Stimulated activated CD8-positive, alpha-beta memory T cell treated with anti-CD3 and anti-CD28 coated beads, Interleukin-4, amount 100 ng/mL, for 1 hour (primary cell): ENCODE measurements at places on chromosomes 7 and 10.

GRCh38 chr10:124484661-124485060 is 23.0 kb downstream of the LHPP start:
- DNase-seq = no peak

DNA sequence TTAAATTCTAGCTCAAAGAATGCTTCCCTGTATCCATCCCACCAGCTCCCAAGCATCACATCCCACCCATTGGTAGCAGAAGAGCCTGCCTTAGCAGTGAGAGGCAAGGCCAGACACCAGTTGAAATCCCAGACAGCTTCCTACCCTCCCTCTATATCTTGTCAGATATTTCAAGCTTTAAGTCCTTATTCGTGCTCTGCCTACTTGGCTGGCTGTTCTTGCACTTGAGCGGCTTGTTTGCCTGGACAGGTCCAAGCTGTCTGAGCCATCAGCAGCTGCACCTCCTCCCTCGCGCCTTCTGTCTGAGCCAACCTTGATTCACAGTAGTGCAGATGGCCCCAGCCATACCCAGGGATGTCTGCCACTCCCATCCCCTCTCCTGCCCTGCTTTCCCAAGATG is 16.4 kb downstream of the LRRC4 start:
- DNase-seq = no peak

GRCh38 chr7:25083201-25083600 is 41.9 kb downstream of the CYCS start:
- DNase-seq = no peak

DNA sequence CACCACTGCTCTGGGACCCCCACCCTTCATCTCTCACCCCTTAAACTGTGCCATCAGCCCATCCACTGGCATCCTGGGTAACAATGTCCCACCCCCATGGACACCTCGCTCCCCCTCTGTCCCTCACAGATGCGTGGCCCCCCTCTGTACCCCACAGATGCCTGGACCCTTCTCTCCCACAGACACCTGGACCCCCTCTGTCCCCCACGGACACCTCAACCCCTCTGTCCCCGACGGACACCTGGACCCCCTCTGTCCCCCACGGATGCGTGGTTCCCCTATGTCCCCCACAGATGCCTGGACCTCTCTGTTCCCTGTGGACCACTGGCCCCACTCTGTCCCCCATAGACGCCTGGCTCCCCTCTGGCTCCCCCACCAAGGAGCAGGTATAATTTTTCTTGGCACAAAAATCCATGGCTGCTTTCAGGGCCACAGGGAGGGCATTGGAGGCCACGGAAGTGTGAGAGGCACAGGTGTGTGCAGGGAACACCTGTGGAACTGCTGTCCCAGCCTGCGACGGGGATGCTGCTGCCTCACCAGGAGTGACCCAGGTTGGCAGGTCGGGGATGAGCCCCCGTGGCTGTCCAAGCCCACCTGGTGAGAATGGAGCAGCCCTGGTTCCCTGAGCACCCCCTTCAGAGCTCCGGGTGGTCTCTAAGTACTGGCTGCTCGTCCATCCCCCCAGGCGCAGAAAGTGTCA is 193.5 kb downstream of the PTPRN2 start:
- no peak for DNase-seq

DNA sequence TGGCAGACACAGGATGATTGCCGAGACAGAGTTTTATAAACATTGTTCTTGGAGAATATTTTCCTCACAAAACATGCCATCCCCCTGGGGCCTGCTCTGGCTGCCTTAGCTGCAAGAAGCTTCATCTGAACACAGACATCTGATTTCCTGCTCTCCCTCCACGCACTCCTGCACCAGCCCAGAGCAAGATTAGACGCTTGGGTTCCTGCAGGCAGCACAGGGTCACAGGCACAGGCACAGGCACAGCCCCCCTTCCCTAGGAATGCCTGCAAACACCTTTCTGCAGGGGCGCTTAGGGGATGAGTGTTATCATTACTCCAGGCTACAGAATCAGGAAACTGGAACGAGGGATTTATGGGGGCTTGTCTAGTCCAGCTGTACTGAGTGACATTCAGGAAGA is 450.3 kb downstream of the GRID1 start:
- no peak for DNase-seq

- DNase-seq = no peak
Observed at GRCh38 chr10:84415539-84416244, 87.3 kb downstream of the CCSER2 start.

GRCh38 chr10:58041901-58042300 is 225.8 kb downstream of the IPMK start:
- DNase-seq = no peak

GRCh38 chr7:26265065-26265464 is 26.6 kb upstream of the SNX10 start:
- DNase-seq = no peak

GRCh38 chr7:116164552-116165306 is 45.6 kb upstream of the TES start:
- no peak for DNase-seq

DNA sequence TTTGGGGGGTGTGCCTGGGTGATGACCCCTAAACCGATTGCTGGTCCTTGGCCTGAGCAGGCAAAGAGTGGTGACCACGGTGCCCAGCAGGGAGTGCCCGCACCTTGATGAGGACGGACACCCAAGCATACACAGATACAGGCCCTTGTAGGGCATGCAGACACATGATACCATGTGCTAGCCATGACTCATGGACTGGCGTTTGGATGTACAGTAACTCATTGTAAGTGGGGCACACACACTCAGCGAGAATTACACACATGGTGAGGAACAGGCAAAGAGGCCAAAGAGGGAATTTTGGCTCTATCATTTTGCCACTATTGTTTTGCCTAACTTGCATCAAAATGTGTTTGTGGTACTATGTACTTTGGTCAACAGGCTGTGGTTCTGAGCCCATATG is 24.1 kb downstream of the KAZALD1 start:
- no peak for DNase-seq

GRCh38 chr10:11279314-11279713 is 261.6 kb downstream of the CELF2 start:
- DNase-seq = no peak

GRCh38 chr10:126843299-126843934 is 61.8 kb upstream of the DOCK1 start:
- no peak for DNase-seq

- no peak for DNase-seq
Observed at GRCh38 chr7:139620676-139621344, 97.3 kb downstream of the CLEC2L start.

DNA sequence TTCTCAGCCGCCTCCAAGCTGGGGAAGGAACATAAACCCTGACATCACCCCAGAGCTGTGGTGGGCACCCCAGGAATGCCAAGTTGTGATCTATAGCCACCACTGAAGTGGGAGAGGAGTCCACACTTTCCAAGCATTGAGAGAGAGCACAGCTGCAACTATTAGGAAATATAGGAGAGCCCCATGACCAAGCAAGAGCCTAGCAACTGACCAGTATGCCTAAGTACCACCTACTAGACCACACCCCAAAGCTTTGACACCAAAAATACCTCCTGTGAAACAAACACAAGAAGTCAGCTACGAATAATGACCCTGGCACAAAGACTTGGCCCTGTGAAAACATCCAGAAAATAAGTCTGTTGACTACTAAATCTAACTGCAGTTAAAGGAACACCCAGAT is 804.1 kb upstream of the IGFBP3 start:
- no peak for DNase-seq

DNA sequence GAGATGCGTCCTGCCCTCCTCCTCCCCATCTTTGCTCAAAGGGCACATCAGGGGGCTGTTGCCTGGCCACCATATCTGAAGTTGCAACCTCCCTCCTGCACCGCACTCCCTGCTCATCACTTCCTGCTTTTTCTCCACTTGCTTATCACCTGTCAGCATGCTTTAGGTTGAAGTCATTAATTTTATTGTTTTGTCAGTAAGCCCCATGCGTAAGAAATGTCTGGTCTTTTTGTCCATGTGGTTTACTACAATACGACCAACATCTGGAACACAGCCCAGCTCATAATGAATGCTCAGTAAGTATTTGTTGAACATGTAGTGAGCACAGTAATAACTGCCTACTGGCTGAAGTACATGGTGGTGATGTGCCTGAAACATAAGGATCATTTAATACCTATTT is 71.6 kb upstream of the GJD4 start:
- DNase-seq = no peak

DNA sequence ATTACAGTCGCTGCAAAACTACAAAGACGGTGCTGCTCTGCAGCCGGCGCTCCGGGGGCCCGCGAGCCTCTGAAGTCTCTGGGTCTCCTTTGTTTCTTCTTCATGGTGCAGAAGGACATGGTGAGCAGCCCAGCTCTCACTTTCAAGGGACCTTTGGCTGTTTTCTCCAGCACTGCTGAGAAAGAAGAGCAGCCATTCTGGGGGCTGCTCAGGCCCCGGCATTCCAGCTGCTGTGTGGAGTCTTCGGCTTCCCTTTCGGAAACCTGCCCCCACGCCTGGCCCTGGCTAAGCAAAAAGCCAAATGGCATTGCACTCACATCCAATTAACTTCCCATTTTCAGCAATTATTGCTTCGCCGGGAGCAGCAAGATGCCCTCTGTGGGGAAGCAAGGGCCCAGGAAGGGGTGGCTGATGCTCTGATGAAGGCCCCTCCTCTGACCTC is 555.7 kb downstream of the PTPRN2 start:
- DNase-seq = no peak

- DNase-seq = no peak
Observed at GRCh38 chr7:45176091-45176490, 18.5 kb downstream of the RAMP3 start.

DNA sequence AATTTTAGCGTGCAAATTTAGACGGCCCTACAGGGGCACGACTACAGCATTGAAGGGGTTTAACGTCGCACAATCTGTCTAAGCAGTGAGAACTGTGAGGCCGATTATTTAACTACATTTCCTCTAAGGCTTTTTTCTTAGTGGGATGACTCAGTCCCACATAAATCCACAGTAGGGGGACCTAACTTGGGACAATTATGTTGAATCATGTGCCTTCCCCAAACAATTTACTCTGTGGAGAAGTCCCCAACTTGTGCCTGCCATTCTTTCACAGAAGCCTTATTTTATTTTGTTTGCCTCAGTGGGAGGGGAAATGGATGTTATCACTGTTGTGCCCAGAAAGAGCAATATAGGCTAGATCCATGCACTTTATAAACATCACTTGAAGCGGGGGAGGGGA is 80.3 kb upstream of the CDCA7L start:
- no peak for DNase-seq

DNA sequence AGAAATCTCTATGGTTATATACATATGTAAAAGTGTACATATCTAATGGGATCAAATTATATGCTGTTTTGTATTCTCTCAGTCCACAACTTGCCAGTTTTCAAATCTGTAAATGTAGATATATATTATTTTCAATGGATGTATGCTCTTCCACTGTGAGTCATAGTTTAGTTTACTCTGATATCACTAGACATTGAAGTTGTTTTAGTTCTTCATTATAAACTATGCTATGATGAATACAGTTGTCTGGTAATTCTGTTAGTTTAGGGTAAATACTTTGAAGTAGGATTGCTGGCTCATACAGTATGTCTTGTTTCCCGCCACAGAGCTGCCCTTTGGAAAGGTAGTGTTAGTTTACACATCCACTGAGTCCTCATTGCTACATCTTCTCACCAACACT is 25.2 kb downstream of the SDK1 start:
- DNase-seq = no peak

DNA sequence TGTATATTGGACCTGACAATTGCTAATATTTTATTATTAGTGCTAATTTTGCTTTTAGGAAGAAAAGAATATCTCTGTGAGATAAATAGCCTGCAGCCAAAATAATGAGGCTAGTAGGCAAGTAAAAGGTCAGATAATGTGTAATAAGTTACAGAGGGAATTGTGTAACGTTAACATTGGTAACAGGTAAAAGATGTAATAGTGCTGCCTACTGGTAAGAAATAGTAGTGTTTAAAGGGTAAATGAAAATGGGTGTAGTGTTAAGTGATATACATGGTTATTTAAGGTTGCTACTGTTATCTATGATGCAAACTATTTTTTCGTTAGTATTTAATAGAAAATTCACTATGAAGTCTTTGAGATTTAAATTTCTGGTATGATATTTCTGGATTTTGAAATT is 9.2 kb upstream of the FOXP2 start:
- no peak for DNase-seq

DNA sequence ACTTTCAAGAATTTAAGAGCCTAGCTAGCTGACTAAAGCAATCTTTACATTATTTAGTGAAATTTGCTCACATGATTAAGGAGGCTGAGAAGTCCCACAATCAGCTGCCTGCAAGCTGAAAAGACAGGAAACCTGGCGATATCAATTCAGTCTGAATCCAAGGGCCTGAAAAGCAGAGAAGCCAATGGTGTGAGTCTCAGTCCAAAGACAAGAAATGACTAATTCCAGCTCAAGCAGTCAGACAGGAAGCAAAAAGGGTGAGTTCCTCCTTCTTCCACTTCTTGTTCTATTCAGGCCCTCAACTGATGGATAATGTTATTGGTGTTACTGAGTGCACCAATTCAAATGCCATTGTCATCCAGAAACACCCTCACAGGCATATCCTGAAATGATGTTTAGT is 1231.6 kb upstream of the CELF2 start:
- DNase-seq = no peak

GRCh38 chr7:151595702-151596350 is 76.1 kb upstream of the RHEB start:
- DNase-seq = no peak

GRCh38 chr7:104652434-104652833 is 324.0 kb downstream of the LHFPL3 start:
- no peak for DNase-seq

DNA sequence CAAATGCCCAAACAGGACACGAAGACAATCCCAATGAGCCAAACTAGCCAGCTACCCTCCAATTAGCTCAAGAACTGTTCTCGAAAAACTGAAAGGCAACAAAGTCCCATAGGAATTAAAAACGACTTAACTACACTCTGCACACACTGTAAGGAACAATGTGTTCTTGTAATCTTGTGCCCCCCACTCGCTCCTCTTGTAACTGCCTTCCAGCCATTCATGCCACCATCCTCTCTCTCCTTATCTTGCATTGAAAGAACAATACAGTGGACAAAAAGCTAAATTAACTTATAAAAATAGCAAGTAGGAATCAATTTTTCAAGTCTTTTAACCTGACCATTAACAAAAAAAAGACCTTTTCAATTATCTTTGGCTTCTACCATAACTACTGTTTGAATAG is 2.9 kb downstream of the CYTH3 start:
- DNase-seq = no peak

DNA sequence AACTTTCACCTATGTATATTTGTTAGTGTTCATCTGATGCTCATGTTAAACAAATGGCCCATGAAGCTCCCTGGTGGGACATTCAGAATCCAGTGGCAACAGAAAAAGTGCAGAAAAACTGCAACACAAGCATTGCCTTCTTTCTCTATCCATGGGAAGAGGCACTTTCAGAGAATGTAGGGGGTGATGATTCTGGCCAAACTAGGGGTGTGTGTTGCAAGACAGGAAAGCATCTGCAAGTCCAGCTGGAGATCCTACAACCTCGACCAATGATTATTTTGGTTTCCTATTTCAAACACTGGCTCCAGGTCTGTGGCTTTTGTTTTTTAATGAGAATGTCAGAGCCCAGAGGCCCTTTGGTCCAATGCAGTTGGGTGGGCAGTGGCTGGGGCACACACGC is 198.7 kb downstream of the CXCL12 start:
- no peak for DNase-seq

- DNase-seq = no peak
Observed at GRCh38 chr10:80530251-80530650, 7.5 kb upstream of the SH2D4B start.

GRCh38 chr7:149450821-149451220 is 10.0 kb downstream of the ZNF777 start:
- DNase-seq = no peak
